ENCODE measurements at places on chromosomes 2 and 18.

GRCh38 chr2:191043438-191043837 lies 29.5 kb upstream of the STAT1 start:
- no peak for DNase-seq

- peak; percentile 69 for DNase-seq
Measured at GRCh38 chr18:21735452-21736015, 5.1 kb upstream of the MIB1 start.

GRCh38 chr2:134070281-134070741 lies 183.6 kb upstream of the MGAT5 start:
- DNase-seq, result no peak

- DNase-seq, result no peak
Measured at GRCh38 chr2:47508641-47509040, 105.7 kb downstream of the MSH2 start.

- DNase-seq, result no peak
Measured at GRCh38 chr2:238061315-238062202, 758 bp downstream of the SCLY start.

- no peak for DNase-seq
Measured at GRCh38 chr2:227164763-227165291, 403 bp downstream of the COL4A3 start.

DNA sequence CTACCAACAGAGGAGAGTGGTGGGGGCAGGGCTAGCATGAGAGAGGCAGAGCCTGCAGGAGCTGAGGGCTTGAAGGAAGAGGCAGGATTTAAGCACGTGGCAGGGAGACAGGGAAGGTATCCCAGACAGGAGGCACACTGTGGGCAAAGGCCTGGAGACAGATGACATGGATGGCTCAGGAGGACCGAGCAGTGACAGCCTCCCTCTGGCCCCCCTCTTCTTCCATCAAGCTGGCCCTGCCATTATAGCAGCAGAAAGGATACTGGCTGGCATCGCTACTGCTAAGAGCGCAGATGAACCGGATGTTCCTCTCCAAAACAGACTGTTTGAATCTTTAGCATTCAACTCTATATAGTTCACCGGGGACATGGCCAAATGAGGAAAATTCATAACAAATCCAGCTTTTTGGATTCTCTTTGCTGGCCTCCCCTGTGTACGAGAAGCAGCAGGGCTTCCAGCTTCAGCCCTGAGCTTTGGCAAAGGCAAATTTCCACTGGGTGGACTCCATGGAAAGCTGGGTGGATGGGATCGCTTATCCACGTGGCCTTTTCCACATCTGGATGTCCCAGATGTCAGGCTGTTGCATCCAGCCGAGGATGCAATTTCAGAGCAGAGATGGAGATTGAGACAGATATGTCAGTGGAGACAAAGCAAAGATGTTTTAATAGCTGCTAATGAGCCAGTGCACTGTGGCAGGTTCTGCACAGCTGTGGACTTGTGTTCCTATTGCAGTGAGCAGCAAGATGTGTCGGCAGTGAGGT lies 36.2 kb downstream of the CAPN13 start:
- DNase-seq, result no peak
